ENCODE measurements at places on chromosomes 5 and 9. TPM values are rescaled to one million over a fixed set of nuclear protein-coding genes. Genes with fewer than 3 reads are reported as not detected.

PHF24 gene
- 0.48 TPM for total RNA-seq

NRG2 gene
- 1.9 TPM for total RNA-seq

- no peak for ATAC-seq
These were observed 209.6 kb upstream of the PDE4D start for GRCh38 chr5:60102961-60103693.

- no peak for ATAC-seq
These were observed 18.8 kb upstream of the CORO2A start for GRCh38 chr9:98211260-98211659.

FAXDC2 gene
- 2.9 TPM for total RNA-seq

DNA sequence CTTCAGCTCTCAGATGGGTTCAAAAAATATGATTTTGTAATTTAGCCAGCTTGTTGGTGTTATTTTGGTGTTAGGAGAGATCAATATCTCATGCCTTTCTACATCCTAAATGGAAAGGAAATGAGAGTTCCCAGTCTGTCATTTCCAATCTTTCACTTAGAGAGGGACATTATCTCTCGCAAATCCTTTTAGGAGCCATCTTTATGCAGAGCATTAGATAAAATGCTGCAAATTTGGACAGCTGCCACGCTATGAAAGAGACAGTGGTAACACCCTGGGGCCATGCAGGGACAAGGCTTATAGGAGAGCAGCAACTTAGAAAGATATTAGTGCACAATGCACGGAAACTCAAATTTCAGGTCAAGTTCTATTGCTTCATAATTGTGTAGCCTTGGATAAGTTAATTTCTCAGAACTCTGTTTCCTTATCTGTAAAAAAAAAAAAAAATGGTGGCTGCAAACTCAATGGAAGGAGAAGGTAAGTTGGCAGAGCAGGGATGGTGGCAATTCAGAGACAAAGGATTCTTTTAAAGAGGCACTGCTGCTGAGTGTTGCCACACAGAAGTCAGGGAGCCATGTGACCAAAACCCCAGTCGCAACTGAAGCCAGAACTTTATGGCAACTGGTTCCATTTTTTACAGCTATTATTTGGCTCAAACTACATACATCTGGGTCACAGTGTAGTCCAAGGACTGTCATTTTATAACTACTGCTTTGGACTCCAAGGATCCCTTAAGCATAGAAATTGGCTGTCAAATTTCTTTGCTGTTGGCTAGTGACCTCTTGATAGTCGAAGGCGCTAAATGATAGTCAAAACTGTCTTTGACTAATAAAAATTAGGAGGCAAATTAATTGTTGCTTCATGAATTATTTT, 210.2 kb downstream of the FRMD3 start:
- ATAC-seq = no peak
